ENCODE measurements at places on chromosomes 6 and 20.

DNA sequence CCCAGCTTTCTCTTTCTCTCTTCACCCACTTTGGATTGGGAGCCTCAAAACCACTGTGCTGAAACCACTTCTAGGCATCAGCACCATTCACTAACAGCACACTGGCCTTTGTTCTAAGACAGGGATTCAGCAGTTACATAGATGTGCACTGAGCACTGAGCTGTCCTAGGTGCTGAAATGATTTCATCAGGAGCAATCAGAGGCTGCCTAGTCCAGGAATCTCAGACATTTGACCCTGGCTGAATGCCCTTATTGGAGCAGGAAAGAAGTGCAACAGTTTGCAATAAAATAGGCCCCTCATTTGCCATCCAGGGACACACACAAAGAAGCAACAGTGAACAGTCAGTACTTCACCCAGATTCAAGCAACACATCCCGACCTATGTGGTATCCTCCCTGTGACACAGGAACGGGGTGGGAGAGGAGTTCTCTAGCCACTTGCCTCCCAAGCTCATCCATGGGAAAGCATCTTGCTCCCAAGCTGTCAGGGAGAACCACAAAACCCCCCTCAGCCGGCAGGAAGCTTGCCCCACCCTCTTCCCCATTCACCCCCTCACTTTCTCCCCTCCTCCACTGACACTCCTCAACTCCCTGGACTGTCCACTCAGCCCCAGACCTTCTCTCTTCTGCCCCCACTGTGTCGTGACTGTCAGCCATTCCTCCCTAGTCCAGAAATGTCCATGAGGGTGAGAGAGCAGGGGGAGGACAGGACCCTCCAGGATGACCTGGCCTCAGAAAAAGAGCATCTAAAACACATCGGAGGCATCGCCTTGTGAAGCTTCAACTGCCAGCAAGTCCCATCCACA, 304.4 kb downstream of the PREX1 start:
- DNase-seq: no peak

DNA sequence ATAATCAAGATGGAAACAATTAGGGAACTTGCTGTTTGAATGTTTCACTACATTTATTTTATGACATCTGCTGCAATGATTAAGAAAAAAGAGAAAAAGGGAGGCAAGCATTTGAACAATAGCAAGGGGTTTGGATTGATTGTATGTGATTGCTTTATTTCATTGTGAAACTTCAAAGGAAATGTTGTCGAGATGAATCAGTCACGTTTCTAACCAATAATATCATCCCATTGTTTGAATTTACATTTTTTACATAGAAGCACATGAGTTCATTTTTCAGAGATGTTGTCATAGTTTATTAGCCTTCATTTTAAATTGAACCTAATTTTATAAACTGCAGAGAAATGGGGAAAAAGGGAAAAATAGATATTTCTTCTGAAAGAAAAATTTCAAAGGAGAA, 572.0 kb downstream of the KIF16B start:
- DNase-seq: no peak

DNA sequence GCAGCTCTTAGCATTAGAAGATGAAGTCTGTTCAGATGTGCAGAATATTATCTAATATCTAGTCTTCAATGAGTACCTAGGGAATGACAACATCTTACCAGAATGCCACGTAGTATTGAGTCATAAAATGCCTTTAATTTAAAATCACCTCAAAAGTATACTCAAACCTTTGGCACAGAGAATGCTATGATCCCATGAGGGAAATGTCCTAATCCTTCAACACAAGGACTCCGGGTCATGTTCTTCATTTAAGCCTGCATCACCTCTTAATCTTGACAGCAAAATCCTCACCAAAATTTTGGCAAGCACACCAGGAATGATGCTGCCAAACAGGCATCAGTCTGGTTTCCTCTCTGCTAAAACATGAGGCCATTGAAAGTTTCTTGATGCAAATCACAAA, 23.6 kb upstream of the MARCKS start:
- DNase-seq: no peak

DNA sequence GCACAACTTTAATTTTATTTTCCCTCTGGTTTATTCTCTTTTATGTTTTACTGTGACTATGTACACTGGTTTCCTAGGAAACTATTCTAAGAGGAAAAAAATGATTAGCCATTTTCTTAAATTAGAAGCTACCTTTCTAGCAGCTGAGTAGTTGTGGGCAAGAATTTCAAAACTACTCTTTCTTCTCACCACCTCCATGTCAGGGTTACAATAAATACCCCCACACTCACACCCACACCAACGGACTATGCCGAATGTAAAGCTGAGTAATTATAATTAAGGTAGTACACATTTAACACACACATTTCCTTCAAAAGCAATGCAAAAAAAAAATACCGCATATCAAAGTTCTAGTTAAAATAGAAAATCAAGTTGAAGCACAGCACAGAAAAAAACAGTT, 78.9 kb downstream of the ARHGAP18 start:
- peak; percentile 13 for DNase-seq

DNA sequence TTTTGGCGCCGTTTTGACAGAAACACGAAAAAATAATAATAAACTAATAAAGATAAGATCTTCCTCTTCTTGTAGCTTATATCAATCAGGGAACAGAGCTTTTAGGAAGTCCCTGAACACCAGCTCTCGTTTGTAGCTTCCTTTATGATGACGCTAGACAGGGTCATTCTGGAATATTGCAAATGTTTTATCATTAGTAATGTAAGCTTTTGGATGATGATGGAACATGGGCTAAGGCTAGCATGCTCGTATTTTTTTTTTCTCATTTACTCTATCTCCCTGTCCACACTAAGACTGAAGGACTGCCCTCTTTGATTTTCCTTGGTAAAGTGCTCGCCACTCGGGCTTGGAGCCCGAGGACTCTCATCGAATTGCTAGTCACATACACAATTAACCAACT, 22.1 kb upstream of the POM121L2 start:
- no peak for DNase-seq

GRCh38 chr20:56362833-56363413, 4.1 kb downstream of the FAM210B start:
- no peak for DNase-seq

GRCh38 chr20:38770546-38770945, 22.3 kb downstream of the ACTR5 start:
- no peak for DNase-seq

- DNase-seq: no peak
Observed at GRCh38 chr6:52802806-52803205, 810 bp downstream of the GSTA1 start.

- no peak for DNase-seq
Observed at GRCh38 chr6:123091091-123091895, 95.3 kb downstream of the CLVS2 start.

DNA sequence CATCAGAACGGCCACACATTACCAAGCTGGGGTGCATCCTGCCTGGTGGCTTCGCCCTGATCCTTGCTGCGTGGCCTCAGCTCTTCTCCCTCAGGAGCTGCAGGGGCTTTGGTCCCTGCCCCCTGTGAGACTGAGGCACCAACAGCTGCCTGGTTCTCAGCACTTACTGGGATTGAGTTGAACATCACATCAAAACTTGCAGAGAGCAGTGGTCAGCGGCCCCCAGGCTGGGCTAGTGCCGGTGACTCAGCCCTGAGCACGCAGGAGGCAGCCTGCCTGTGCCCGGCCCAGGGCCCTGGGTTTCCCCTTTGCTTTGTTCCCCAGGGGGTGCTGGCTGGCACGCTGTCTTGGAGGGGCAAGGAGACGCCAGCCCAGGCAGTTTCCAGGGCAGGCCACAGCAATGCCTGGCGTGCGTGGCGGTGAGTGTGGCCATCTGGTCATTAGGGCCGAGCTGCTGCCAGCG, 63.3 kb downstream of the DLL1 start:
- DNase-seq: no peak

DNA sequence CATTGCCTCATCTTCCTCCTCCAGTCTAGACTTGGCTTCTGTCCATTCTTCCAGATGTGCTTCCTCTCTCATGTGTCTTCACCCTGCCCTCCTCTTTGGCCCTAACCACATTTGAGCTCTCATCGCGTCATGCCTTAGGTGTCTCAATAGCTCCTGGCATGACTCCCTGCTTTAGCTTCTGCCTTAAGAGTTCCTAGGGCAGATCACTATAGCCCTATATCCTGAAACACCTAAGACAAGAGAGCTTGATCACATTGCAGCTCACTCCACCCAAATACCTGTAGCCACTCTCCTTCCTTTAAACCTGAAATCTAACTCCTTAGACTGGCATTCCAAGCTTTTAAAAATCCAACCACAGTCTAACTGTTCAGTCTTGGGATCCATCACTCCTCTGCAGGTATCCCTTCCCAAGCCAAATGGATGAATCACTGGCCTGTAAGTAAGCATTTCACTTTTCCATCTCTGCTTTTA, 69.0 kb upstream of the STXBP5 start:
- DNase-seq: no peak
